ENCODE measurements at places on chromosomes 11 and 22.

GRCh38 chr22:27850000-27850521, 48.5 kb upstream of the MN1 start:
- DNase-seq = no peak

GRCh38 chr22:30561402-30562189, 12.9 kb downstream of the GAL3ST1 start:
- no peak for DNase-seq

DNA sequence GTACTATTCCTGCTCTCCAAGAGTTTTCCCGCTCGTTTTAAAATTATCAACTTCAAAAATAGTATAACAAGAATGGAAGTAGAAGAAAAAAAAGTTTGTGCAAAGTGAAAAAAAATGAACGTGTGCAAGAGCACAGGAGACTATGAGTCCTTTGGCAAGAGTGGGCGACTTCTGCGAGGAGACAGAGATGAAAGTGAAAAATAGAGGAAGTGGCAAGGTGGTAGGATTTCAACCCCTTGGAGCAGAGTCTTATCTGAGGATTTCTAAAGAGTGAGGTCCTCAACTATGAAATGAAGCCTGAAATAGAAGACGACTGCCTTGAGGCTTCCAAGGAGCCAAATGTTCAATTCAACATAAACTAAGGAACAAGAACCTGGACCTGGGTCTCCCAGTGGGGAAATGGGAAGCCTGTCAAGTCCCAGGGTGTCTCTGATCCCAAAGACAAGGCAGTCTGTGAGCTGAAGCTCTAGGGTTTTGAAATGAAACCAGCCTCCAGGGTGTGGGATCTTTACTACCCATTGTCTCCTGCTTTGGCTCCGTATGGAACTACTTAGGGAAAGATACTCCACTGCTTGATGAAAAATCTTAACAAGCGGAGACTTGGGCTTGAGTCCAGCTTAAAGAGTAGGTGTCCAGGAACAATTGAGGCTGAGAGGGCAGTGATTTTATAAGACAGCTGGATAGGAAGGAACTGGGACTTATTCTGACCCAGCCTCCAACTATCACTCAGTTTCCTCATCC, 4.8 kb downstream of the P4HA3 start:
- no peak for DNase-seq

- no peak for DNase-seq
These were observed 42.6 kb upstream of the LMO2 start for GRCh38 chr11:33934450-33934849.

GRCh38 chr11:64284962-64285884, at the start of gene GPR137:
GPR137 (plus strand) TSS chr11:64285848; CDS start chr11:64286525, 677 bp downstream.
- DNase-seq = peak; percentile 97

DNA sequence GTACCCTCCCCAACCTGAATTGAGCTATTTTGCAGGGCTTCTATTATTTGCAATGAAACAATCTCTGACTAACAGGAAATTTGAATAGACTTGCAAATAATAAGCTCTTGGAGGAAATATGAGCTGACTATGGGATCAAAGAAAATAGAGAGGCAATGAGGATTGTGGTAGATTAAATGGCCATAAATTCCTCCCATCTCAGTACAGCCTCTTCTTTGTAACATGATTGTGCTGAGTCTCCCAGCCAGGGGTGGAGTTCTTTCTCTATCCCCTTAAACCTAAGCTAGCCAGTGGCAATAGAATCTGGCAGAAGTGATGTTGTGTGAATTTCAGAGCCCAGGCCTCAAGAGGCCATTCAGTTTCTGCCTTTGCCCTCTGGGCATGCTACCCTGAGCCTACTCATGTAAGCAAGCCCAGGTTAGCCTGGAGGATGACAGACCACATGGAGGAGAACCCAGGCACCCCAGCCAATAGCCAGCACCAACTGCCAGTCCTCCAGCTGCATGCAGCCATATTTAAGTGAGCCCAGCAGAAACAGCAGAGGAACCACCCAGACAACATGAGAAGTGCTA, 86.8 kb upstream of the TP53I11 start:
- DNase-seq = no peak

- no peak for DNase-seq
These were observed 3.3 kb upstream of the TYMP start for GRCh38 chr22:50532824-50533796.
